ENCODE measurements at places on chromosomes 1 and 21. TPM values are rescaled to one million over a fixed set of nuclear protein-coding genes. Genes with fewer than 3 reads are reported as not detected.

The HES3 gene
- not detected for total RNA-seq

The ADCY10 gene
- total RNA-seq: 0.07 TPM

The MAP1LC3C gene
- total RNA-seq: not detected

The ARMH1 gene
- total RNA-seq: 0.93 TPM

Data from A549 treated with CORT108297 at 1 μM for 4 hours (cell line).